ENCODE measurements at places on chromosomes 2 and 18.

- no peak for DNase-seq
Observed at GRCh38 chr2:80378-80777, 34.1 kb upstream of the FAM110C start.

DNA sequence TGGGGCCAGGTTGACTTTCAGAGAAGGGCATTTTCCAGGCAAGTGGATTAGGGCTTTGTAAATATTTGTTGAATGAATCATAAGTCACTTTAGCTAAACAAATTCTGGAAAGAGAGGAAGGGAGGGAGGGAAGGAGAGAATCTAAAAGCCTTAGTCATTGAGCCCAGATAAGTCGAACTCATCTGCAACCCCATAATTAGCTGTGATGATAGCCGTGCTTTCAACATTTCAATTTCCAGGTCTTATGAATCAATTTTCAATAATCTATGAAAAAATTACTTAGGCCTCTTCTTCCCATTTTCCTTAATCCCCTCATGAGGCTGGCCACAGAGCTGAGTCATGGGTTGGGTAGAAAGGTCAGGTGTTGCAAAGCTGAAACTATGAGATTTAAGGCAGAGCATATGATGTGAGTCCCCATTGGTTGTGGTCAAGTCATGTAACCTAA is 111.9 kb upstream of the MAPRE2 start:
- no peak for DNase-seq

- no peak for DNase-seq
Observed at GRCh38 chr18:49726675-49726963, 86.7 kb downstream of the ACAA2 start.

- DNase-seq: no peak
Observed at GRCh38 chr2:109724533-109725460, 69.3 kb upstream of the RGPD5 start.

GRCh38 chr2:108367561-108368175 is 10.1 kb upstream of the SULT1C4 start:
- DNase-seq: no peak

DNA sequence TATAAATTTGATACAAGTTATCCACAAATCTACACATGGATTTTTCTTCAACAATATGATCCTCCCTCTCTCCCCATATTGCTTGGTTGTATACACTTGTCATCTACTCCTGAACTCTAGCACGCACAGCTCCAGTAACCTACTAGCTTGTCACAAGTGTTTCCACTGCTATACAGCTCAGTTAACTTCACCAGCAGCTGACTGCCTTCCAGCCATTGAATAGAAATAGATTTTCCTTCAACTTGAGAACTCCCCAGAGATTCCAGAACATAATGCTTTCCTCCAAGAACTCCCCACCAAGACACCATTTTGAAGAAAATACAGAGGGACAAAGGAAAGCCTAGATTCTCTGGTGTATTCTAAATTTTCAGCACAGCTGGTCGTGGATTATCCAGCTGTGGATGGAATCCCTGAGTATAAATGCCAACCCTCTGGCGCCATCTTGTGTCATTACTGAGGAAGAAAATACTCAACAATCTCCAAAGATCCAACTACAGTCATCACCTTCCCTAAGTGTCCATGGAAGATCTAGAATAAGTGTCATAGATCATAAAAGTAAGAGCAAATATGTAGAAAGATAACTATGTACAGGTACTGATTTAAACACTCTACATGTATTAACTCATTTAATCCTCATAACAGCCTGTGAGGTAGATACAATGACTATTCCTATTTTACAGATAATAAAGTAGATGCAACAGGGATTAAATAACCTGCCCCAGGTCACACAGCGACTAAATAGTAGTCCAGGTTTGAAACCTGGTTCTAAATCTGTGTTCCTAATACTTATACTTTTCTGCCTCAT is 156.7 kb downstream of the ARHGAP28 start:
- no peak for DNase-seq

GRCh38 chr2:189318761-189319160 is 122.5 kb upstream of the WDR75 start:
- DNase-seq: no peak

- DNase-seq: no peak
Observed at GRCh38 chr2:200767111-200767885, 44.4 kb upstream of the BZW1 start.

- no peak for DNase-seq
Observed at GRCh38 chr18:45243340-45244110, 371.8 kb upstream of the SLC14A2 start.

GRCh38 chr2:187842978-187843847 is 289.0 kb upstream of the TFPI start:
- DNase-seq: no peak

DNA sequence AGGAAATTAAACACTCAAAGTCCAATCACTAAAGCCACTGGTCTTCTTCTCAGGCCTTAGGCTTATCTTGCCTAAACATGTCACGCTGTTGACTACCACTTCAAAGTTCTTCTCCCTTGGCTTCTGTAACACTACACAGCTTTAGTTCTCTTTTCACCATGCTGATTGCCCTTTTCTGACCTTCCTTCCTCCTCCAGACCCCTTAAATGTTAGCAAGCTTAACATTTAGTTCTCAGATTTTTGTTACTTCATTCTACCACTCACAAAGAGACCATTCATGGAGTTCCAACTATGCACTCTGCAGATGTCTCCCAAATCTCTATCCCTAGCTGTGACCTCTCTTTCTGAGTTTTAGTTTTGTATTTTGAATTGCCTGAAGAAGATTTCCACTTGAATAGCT is 64.4 kb downstream of the TTC21B start:
- no peak for DNase-seq

DNA sequence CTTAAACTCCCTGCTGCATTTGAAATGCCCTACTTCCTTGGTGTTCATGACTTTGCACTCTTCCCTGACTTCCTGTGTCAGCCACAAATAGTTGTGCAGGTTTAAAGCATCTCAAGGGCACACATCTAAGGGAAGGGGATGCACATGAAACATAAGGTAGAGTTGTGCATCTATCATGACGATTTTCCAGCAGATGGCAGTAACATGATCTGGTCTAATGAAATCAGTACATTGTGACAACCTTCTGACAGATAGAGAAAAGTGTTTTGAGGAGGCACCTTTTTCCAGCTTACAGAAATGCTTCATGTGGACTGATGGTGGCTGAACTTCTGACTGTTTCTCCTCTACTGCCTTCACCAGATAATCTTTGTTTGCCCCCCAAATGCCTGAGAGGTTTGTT is 238.9 kb downstream of the XIRP2 start:
- no peak for DNase-seq

- no peak for DNase-seq
Observed at GRCh38 chr2:180905002-180905401, 75.4 kb upstream of the UBE2E3 start.

DNA sequence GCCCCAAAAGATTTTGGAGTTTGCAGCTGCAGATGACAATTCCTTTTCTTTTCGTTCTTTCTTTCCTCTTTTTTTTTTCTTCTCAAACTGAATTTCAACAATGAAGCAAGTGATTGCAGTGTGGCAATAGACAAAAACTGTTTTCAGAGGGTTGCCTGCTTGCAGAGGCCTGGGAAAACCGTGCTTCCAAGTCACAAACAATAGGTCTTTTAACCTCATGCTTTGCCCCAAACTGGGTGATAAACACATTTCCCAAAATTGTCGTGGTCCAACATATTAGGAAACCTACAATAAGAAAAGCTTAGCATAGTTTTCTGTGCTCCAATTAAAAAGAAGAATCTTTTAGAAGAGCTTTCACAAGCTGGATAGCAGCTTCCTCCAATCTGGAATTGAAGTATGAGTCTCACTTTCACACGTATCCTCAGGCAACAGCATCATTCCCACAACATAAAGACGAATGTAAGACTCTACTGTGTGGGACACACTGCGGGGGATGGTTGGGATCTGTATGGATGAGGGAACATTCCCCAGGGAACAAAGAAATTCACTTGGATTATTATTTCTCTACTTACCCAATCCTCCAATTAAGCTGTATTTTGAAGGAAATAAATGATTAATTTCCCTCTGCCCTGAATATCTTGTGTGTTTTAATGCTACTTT is 656.1 kb downstream of the RNF144A start:
- no peak for DNase-seq

GRCh38 chr2:201349601-201350000 is 7.5 kb downstream of the FLACC1 start:
- no peak for DNase-seq

- DNase-seq: no peak
Observed at GRCh38 chr2:240644859-240645301, 19.6 kb downstream of the GPR35 start.

- no peak for DNase-seq
Observed at GRCh38 chr2:39308778-39309177, 65.0 kb upstream of the CDKL4 start.

DNA sequence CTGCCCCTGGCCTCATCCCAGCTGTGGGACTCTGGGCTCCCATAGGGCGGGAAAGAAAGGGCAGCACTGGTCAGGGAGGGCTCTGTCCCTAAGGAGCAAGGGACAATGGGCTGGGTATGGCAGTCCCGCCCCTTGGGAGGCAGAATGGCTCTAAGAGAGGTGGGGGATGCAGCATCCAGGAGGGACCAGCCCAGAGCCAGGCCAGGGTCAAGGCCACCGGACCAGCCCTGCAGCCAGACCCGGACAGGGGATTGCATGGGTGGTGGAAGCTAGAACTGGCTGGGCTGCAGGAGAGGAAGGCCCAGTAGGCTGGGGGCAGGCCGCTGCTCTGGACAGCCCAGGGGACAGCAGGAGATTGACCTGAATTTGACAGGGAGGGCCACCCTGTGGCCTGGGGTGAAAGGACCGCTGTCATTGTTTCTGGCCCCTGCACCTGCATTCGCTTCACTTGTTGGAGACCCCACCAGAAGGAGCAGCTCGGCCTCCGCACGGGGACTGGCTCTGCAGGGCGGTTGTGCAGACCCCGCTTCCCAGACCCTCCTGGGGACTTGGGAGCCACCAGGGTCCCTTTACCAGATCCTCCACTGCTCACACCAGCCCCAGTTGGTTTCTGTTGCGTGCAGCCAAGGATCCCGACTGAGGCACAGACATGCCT is 14.6 kb downstream of the RAMP1 start:
- no peak for DNase-seq

DNA sequence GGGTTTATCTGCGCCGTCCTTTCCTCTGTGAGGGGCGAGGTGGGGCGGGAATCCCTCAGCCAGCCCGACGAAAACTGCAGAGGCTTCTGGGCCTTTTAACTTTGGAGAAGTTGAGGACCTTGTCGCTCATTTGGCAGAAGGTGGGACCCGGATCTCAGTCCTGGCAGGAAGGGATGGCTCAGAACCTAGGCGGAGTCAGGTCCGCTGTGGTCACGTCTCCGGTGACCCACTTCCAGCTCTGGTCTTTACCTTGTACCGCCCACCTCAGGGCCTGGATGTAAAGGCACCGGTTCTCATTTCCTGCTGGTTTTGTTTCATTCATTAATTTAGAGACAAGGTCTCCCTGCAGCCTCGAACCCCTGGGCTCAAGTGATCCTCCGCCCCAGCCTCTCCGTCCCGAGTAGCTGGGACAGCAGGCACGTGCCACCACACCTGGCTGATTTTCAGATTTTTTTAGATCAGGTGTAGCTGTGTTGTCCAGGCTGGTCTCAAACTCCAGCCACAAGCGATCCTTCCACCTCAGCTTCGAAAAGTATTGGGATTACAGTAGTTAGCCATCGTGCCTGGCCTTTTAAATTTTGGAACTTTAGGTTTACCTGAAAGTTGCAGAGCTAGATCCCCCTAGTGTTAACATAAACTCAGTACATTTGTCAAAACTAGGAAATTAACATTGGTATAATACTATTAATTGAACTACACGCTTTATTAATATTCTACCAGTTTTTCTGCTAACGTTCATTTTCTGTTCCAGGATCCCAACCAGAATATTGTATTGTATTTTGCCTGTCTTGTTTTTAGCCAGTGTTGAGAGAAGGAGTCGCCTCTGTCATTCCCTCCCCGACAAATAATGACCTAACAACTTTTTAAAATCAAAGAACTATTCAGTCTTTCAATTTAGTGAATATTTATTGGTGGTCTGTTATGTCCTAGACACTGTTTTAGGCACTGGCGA is 852 bp downstream of the POLI start:
- DNase-seq: no peak

DNA sequence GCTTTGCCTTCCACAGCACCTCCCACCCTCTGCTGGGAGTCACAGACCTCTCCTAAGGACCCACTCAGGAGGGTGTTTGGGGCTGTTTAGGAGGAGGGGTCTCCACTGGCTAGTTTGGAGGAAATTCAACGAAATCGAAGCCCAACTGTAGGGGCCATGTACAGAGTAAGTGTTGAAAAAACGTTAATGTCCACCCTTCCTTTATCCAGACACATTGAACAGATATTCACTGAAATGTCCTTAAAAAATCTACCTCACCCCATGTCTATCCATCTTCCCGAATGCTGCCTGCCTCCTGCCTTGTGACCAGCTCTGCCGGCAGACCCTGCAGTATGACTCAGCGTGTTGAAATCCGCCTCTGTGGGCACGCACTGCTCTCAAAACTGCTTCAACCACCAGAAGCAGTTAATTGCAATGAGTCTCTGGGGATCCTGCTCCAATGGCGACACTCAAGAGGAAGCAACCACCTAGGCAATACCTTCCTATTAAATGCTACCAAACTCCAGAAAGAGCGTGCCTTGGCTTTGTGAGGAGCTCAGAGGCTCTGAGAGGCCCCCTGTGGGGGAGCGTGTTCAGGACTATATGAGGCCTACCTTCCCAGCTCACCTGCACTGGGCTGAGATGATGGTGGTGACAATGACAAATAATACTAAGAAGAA is 61.4 kb upstream of the RTN4 start:
- DNase-seq: no peak

DNA sequence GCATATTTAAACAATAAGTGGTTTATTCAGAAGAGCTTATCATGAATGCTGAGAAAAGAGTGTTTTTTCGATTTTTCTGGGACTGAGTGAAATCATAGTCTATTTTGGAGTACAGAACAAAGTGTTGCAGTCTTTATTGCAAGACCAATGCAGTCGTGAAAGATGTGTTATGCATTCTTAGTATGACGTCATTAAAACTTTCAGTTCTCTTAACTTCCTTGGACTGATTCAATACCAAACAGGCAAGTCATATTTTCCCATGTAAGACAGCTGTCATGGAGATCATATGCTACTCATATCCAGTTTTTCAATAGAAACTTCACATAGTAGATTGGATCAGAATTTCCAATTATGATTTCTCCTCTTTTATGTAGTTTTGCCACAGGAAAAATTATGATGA is 92.6 kb downstream of the RIT2 start:
- DNase-seq: no peak

DNA sequence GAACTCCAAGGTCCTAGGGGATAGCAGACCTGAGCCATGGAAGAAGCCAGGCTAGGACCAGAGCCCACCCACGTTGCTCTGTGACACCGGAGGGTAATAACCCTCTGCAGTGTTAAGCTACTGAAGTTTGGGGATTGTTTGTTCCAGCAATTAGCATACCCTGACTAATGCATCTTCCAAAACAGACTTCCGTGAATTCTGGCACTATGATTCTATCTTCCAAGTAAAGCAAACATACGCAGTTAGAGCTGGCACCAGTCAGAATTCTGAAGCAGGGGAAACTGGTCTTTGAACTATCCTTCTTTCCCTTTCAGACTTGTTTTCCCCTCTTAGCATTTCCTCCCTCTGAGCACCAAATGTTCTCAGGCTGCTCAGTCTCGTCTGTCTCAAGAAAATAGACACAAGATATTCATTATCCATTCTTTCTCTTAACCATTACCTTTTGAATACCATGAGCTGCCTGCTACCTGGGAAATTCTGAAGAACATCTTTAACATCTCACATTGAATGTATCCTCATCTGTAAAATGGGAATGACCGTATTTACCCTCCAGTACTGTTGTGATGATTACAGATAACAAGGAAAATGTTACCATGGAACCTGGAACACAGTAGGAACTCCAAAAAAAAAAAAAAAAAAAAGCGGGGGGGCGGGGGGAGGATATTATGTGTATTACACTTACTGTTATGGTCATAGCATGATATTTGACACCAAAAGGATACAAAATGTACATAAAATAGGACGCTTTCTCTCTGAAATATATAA is 108.2 kb downstream of the TCF4 start:
- DNase-seq: no peak
